ENCODE measurements at places on chromosomes 13 and 19.

DNA sequence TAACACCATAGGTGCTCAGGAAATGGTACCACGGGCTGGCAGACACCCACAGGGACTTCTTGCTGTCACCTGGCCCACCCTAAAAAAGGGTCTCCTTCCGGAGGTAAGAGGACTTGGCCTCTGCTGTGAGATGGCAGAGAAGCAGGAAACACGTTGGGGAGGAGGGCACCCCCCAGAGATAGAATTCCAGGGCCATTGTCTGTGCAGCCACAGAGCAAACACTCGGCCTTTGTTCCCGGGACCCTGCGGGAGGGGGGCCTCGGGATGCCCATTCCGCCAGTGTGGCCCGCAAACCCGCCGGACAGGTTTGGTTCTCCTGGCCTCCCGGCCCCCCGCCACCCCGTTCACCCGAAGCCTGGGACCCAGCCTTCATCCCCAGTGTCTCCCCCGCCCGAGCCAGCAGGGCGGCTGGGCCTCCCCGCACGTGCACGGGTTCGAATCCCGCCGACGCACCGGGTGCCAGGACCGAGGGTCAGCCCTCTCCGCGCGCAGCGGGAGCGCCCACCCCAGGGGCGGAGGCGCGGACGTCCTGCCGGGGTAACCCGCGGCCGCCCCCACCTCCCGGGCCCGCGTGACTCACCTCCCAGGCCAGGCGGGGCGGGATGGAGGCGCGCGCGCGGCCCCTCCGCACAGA lies 714 bp downstream of the PLPP2 start:
- no peak for DNase-seq

- no peak for DNase-seq
These were observed 71.9 kb downstream of the CDK8 start for GRCh38 chr13:26325876-26326275.

DNA sequence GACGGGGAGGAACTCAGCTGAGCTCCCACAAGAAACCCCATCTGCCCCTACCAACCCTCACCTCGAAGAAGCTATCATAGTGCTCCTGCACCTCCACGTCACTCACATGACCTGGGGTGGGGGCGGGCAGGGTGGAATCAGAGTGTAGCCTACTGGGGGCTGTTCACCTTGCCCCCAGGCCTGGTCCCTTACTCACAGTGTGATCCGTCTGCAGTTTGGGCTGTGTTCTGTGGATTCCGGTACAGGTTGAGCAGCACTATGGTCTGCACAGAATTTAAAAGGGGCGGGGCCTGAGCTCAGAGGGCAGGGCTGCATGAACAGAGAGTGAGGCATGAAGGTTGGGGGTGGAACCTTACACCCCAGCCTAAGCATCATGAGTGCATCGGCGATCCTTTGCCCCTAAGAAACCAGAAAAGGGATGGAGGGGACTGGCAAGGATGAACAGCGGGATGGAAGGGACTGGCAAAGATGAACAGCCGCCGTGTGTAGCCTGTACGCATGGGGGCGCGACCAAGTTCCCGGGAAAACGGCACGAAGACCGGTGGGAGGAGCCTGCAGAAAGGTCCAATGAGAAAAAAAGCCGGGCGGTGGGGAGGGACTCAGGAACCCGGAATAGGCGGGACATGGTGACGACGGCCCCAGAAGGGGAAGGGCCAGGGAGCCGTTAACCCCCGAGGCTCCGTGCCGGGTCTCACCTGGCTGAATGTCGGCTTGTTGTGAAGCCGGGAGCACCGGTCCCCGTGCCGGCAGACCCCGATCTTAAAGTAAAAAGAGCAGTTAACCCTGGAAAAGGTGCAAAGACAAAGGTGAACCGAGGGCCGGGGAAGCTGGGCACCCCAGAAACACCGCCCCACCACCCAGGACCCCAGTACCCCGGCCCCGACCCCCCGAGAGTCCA lies 539 bp downstream of the U2AF1L4 start:
- DNase-seq = peak; percentile 78

- DNase-seq = no peak
These were observed 1190.5 kb upstream of the SLC10A2 start for GRCh38 chr13:104256701-104257100.

DNA sequence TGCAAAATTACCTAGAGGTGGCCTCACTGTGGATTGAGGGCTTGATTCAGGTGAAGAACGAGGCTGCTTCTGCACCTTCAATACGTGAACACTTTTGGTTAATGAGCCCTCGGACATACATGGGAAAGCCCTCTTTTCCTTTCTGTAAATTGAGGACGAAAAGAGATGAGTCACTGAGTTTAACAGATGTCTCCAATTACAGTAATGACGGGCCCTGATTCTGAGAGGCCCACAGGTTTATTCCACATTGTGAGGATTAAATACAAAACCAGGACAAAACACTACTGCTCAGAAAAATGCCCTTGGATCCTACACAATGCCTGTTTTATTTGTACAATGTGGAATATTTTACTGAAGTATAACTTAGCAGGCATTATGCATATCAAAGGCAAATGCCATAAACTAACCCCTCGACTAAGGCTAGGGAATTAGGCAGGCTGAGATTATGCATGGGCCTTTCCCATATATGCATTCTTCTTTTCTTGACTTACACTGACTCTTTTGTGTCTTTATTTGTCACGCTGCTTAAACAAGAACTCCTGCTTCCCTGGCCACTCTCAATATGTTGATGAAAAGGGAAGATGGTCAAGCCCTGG lies 819.9 kb downstream of the OLFM4 start:
- DNase-seq = no peak
